Ovary (tissue), 10 donors: ENCODE measurements at places on chromosomes 7 and 10. TPM values are rescaled to one million over a fixed set of nuclear protein-coding genes. Genes with fewer than 3 reads are reported as not detected.

DNA sequence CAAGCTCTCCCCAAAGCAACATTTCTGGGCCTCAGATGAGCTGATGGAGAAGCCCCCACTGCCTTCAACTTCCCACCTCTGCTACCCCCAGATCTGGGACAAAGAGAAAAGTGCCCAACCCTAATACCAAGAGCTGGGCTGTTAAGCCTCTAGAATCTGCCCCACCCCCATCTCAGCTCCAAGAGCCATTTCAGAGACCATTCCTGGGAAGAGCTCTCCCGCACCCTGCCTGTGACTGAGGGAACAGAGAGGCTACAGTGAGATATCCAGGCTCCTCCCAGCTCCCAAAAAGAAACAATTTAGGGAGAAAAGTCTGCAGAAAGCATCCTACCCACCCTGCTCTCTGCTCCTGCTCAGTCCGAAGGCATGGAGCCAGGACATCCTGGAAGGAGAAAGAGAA, 2.5 kb upstream of the KCNH2 start:
- H3K4me3 ChIP-seq, result no peak overlapping the region
- no peak for DNase-seq
- H3K27me3 ChIP-seq, result no peaks in the 10 kb centered on the region
- H3K36me3 ChIP-seq, result no peaks in the 10 kb centered on the region

- H3K36me3 ChIP-seq, result no peaks in the 10 kb centered on the region
- H3K27me3 ChIP-seq, result no peaks in the 10 kb centered on the region
- no peak for DNase-seq
- no peak overlapping the region for H3K27ac ChIP-seq
- no peaks in the 10 kb centered on the region for H3K4me1 ChIP-seq
These were observed 8.6 kb downstream of the SLC13A1 start for GRCh38 chr7:123191132-123191531.

GRCh38 chr7:97006055-97006815, 882 bp downstream of the DLX6 start:
- H3K36me3 ChIP-seq, result no peaks in the 10 kb centered on the region
- H3K27ac ChIP-seq, result no peak overlapping the region
- DNase-seq, result no peak
- H3K27me3 ChIP-seq, result peaks cover 5% of the 10 kb centered on the region
- peaks cover 4% of the 10 kb centered on the region for H3K4me1 ChIP-seq

FXYD4 gene
- polyA plus RNA-seq, result not detected

- H3K4me1 ChIP-seq, result no peaks in the 10 kb centered on the region
- no peak overlapping the region for H3K4me3 ChIP-seq
- H3K27me3 ChIP-seq, result no peaks in the 10 kb centered on the region
- DNase-seq, result no peak
- no peaks in the 10 kb centered on the region for H3K36me3 ChIP-seq
- no peak overlapping the region for H3K27ac ChIP-seq
These were observed 18.1 kb downstream of the GARS1 start for GRCh38 chr7:30612658-30613265.

DNA sequence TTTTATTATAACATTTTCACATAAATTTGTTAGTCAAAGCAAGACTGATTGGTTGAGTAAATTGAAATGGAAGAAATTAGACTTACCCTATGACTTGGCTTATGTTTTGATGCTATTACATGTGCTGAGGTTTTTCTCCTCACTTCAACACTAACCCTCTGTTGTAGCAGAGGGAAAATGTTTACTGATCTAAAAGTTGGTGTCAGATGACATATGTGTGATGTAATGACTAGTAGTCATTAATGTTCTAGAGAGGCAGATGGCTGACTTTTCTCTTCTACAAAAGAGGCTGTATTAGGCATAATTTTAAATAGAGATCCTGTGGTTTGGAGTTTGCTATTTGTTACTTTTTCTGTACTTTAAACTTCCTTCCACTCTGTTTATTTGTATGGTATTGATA, 266.0 kb downstream of the BBS9 start:
- no peak overlapping the region for H3K4me3 ChIP-seq
- H3K4me1 ChIP-seq, result no peaks in the 10 kb centered on the region
- H3K36me3 ChIP-seq, result no peaks in the 10 kb centered on the region
- DNase-seq, result no peak

DNA sequence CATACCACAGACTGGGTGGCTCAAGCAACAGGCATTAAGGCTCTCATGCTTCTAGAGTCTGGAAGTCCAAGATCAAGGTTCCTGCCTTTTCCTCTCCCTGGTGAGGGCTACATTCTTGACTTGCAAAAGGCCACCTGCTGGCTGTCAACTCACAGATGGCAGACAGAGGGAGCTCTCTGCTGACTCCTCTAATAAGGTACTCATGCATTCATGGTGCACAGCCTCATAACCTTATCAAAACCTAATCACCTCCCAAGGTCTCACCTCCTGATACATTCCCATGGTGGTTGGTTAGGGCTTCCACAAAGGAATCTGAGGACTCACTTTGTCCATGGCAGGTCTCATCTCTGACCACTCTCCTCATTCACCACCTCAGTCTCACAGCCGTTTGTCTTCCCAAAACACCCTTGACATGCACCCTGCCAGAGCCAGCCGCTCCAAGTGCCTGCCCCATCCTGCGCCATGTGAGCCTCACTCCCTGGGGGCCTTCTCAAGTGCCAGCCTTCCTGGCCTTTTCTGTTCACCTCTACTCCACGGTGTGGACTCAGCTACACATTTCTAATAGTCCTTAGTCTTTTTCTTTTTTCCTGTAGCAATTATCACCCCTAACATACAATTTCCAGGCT, 400.3 kb upstream of the ADARB2 start:
- no peaks in the 10 kb centered on the region for H3K27me3 ChIP-seq
- DNase-seq, result no peak
- no peak overlapping the region for H3K27ac ChIP-seq

HYCC1 gene
- 17.6 TPM for polyA plus RNA-seq

PIK3CG gene
- polyA plus RNA-seq, result 0.31 TPM

- no peak overlapping the region for H3K27ac ChIP-seq
- no peak for DNase-seq
- no peaks in the 10 kb centered on the region for H3K36me3 ChIP-seq
- H3K4me1 ChIP-seq, result no peaks in the 10 kb centered on the region
These were observed 459.3 kb downstream of the HTR7 start for GRCh38 chr10:90398566-90398965.

- H3K4me3 ChIP-seq, result no peak overlapping the region
- H3K36me3 ChIP-seq, result no peaks in the 10 kb centered on the region
- H3K4me1 ChIP-seq, result peaks cover 11% of the 10 kb centered on the region
- no peak overlapping the region for H3K27ac ChIP-seq
- no peaks in the 10 kb centered on the region for H3K27me3 ChIP-seq
- DNase-seq, result no peak
These were observed 265.9 kb upstream of the MKLN1 start for GRCh38 chr7:131061818-131062217.

- H3K27ac ChIP-seq, result no peak overlapping the region
- no peak for DNase-seq
- H3K4me1 ChIP-seq, result no peaks in the 10 kb centered on the region
- no peak overlapping the region for H3K4me3 ChIP-seq
These were observed 83.4 kb upstream of the PPP1R9A start for GRCh38 chr7:94823947-94824346.

COX15 gene
- 19.1 TPM for polyA plus RNA-seq

TBX20 gene
- polyA plus RNA-seq, result not detected

TMEM178B gene
- 0.52 TPM for polyA plus RNA-seq

EGFR gene
- polyA plus RNA-seq, result 31.5 TPM

GRCh38 chr7:134461916-134462315, 3.0 kb upstream of the AKR1B1 start:
- no peaks in the 10 kb centered on the region for H3K36me3 ChIP-seq
- H3K27ac ChIP-seq, result no peak overlapping the region
- H3K4me3 ChIP-seq, result no peak overlapping the region
- no peaks in the 10 kb centered on the region for H3K27me3 ChIP-seq
- no peak for DNase-seq

TUBAL3 gene
- polyA plus RNA-seq, result not detected

DNA sequence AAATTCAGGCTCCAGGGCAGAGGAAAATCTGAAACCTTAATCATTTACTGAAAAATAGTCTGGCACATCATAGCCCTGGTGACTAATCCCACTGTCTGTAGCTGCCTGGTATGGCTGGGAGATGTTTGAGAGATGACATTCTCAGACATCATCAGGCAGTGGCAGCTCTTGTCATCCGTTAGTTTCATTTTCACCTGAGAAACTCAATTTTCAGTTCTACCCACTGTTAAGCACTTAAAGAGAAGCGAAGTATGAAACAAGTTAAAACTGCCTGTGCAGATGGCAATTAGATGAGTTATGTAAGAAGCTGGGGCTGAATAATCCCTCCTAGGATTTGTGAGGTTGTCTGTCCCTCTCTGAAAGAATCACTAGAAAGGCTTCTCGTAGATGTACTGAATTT, 150.2 kb downstream of the NSUN6 start:
- no peak for DNase-seq
- no peaks in the 10 kb centered on the region for H3K27me3 ChIP-seq
- H3K4me3 ChIP-seq, result no peak overlapping the region
- no peak overlapping the region for H3K27ac ChIP-seq
- no peaks in the 10 kb centered on the region for H3K36me3 ChIP-seq

DNA sequence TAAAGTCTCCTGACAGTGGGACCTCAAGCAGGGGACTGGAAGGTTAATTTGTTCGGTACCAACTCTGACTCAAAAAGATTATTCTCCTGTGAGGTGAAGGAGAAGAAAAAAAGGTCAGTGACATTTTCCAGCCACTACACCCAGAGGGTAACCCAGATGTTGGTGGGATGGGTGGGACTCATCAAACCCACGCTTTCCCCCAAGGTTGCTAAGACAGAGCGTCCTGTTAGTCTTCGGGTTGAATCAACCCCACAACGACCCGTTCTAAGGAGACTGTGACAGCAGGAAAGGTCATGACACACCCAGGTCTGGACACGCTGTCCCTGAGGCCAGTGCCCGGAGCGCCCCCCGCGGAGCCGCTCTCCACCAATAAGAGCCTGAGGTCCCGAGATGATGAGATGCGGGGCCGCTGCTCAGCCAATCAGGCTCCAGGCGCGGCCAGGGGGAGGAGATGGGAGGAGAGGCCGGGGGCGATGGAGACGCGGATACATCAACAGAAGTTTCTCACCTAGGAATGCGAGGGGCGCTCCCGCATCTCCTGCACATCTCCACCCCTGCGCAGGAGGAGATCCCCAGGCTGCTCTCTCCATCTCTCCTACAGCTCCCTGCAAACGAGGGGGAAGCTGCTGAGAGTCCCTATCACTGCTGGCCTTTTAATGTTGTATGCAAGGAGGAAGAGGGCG, at the start of gene WNT16:
Gene WNT16 (plus strand): TSS at position 493 of the 683 bp plus-strand sequence. CDS start 293 bp downstream, outside the sequence.
- no peak within 1 kb of the TSS for H3K27ac ChIP-seq
- no peak for DNase-seq
- H3K36me3 ChIP-seq, result no peaks in the 10 kb centered on the region
- peaks cover 3% of the 10 kb centered on the region for H3K4me1 ChIP-seq

OR2A5 gene
- polyA plus RNA-seq, result not detected

CDC14C gene
- polyA plus RNA-seq, result not detected

DNA sequence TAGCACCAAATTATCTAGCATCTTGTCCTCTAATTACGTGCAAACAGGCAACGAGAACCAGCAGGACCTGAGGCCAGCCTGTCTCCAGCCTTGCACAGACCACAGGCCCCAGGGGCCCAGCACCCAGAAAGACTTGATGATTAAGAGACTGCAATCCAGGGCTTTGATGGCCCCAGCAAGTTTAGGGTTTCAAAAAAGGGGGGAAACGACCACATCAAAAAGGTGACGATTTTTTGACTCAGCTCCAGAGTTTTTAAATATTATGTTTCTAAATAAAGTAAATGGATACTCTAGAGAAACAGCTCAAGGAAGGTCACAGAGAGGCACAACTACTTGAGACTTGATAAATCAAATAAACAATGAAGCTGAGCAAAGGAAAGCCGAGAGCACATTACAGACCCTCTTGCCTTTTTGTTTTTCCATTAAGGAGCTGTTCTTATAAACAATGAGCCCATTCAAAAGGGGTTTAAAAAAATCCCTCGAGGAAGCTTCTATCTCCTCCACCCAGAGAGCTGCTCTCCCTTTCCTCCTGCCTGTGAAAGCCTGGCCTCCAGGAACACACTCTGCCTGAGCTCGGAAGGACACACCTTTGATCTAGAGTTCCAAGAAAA, 44.1 kb downstream of the GLI3 start:
- H3K4me1 ChIP-seq, result peaks cover 25% of the 10 kb centered on the region
- H3K36me3 ChIP-seq, result no peaks in the 10 kb centered on the region
- H3K27me3 ChIP-seq, result no peaks in the 10 kb centered on the region
- H3K27ac ChIP-seq, result peak overlapping the region; percentile 70
- no peak for DNase-seq

FGL2 gene
- polyA plus RNA-seq, result 4.9 TPM

- no peaks in the 10 kb centered on the region for H3K36me3 ChIP-seq
- H3K27me3 ChIP-seq, result no peaks in the 10 kb centered on the region
- peaks cover 1% of the 10 kb centered on the region for H3K4me1 ChIP-seq
- DNase-seq, result no peak
These were observed 93.0 kb upstream of the SLC25A13 start for GRCh38 chr7:96414931-96415292.

DNA sequence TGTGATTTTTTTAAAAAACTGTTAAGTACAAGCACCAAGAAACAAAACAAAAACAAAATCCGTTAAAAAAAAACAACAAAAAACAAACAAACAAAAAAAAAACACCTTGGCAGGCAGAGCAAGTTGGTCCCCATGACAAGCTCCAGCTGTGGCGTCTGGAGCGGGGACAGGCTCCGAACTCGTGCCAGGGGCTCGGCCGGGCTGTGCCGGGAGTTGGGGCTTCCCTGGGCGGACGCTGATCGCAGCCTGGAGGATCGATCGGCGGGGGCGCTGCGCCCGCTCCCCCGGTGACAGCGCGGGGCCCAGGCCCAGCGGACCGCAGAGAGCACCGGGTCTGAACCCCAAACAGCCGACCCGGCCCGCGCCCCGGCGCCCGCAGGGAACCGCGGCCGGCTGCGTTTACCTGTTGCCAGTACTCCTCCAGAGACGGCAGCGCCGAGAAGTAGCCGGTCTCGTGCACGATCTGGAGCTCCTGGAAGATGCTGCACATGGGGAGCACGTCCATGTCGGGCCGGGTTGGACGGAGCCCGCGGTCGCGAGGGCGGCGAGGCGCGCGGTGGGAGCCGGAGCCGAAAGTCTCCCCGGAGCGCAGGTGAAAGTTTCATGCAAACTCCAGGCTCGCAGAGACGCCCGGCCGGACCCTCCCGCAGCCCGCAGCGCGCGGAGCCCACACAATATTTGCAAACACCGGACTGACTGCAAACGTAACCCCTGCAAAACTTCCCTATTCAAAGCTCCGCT, at the start of gene KLF6:
Gene KLF6 (minus strand): TSS at position 700 of the 741 bp plus-strand sequence. CDS start 195 bp downstream, at position 505.
- H3K27ac ChIP-seq, result peak within 1 kb of the TSS; percentile 100
- H3K4me3 ChIP-seq, result peak within 1 kb of the TSS; percentile 93
- no peaks in the 10 kb centered on the region for H3K27me3 ChIP-seq
- H3K4me1 ChIP-seq, result peaks cover 19% of the 10 kb centered on the region
- DNase-seq, result peak; percentile 76

SPAM1 gene
- polyA plus RNA-seq, result not detected

- no peaks in the 10 kb centered on the region for H3K36me3 ChIP-seq
- no peaks in the 10 kb centered on the region for H3K27me3 ChIP-seq
- DNase-seq, result no peak
- no peak overlapping the region for H3K27ac ChIP-seq
- no peaks in the 10 kb centered on the region for H3K4me1 ChIP-seq
- no peak overlapping the region for H3K4me3 ChIP-seq
These were observed 282.3 kb upstream of the CHRM2 start for GRCh38 chr7:136585954-136586670.
